ENCODE measurements at places on chromosomes 13 and 19.

DNA sequence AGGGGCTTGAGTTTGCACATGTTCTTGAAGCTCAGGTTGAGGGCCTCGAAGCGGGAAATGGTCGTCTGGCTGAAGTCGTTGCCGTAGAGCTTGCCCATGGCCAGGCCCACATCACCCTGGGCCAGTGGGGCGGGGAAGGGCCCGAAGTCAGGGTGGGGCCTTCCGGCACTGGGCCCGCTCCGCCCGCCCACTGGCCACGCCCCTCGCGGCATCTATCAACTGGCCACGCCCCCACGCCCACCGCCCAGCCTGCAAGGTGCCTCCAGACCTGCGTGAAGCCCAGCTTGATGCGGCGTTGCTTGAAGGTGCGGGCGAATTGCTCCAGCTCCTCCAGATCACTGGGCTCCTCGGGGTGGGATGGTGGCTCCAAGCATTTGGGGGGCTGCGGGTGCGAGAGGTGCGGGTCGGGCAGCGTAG, 19.9 kb downstream of the ZNF574 start:
- DNase-seq, result no peak

GRCh38 chr13:40428354-40428753, 238.1 kb downstream of the FOXO1 start:
- no peak for DNase-seq

GRCh38 chr19:8075158-8076074, 22.9 kb downstream of the CCL25 start:
- no peak for DNase-seq

- DNase-seq, result no peak
Measured at GRCh38 chr13:44153496-44153895, 220.1 kb upstream of the SERP2 start.

GRCh38 chr13:112652512-112653070, 37.2 kb upstream of the ATP11A start:
- no peak for DNase-seq

Measured in fibroblast of pulmonary artery (primary cell).